ENCODE measurements at places on chromosomes 12 and 14.

DNA sequence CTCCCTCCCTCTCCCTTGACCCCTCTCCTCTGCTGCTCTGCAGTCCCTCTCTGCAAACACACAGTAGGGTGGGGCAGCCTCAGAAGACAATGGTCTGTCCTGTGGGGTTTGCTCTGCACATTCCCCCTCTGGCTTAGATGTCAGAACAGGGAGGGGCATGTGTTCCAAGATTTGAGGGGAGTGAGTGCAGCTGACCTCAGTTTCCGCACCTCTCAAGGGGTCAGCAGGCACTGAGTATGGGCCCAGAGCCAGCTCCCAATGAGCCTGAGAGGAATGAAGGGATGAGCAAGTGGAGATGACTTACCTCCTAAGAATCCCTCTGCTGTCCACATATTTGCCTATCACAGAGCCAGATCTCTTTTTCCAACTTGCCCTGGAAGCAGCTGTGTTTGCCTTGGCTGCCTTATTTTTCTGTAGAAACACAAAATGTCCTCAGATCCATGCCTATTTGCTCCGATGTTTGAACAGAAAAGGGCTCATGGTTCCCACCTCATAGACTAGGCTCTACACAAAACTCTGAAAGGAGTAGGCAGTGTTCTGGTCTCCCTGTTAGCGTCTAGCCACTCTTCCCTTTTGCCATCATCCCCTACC lies 111.4 kb downstream of the CRACR2A start:
- DNase-seq = no peak

DNA sequence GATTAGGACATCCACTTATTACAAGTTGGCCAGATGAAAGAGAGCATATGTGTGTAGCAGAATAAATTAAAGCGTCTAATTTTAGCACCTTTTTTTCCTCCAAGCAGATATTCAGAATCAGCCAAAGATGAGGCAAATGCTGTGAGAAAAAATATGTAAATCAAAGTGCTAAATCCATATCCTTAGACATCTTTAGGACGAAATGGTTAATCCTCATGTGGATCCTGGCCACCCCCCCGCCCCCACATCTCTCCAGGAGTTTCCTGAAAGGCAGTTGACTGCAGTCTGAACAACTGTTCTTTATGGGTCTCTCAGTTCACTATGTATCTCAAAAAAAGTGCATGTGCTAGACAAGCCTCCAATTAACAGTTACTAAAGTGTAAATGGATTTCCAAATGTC lies 1768.1 kb upstream of the SEL1L start:
- no peak for DNase-seq

DNA sequence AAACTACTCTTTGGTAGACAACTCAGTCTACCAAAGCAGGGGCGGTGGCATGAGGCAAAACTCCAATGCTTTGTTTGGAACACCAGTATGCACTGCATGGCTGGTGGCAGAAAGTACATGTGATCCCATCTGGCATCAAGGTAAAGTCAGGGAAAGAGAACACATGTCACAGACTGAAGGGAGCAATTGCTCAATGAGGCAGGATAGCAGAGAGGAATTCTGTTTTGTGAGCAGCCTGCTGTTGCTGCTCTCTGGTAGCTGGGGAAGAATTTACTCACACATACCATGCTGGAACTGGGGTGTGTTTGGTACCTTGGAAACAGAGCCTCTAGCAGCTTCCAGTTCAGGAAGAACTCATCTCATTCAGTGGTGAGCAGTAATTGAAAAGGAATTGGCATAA lies 84.8 kb downstream of the HELB start:
- DNase-seq = no peak

- no peak for DNase-seq
Measured at GRCh38 chr12:95614390-95614982, 63.2 kb upstream of the USP44 start.

GRCh38 chr14:39739796-39740195 lies 307.6 kb upstream of the FBXO33 start:
- DNase-seq = no peak

DNA sequence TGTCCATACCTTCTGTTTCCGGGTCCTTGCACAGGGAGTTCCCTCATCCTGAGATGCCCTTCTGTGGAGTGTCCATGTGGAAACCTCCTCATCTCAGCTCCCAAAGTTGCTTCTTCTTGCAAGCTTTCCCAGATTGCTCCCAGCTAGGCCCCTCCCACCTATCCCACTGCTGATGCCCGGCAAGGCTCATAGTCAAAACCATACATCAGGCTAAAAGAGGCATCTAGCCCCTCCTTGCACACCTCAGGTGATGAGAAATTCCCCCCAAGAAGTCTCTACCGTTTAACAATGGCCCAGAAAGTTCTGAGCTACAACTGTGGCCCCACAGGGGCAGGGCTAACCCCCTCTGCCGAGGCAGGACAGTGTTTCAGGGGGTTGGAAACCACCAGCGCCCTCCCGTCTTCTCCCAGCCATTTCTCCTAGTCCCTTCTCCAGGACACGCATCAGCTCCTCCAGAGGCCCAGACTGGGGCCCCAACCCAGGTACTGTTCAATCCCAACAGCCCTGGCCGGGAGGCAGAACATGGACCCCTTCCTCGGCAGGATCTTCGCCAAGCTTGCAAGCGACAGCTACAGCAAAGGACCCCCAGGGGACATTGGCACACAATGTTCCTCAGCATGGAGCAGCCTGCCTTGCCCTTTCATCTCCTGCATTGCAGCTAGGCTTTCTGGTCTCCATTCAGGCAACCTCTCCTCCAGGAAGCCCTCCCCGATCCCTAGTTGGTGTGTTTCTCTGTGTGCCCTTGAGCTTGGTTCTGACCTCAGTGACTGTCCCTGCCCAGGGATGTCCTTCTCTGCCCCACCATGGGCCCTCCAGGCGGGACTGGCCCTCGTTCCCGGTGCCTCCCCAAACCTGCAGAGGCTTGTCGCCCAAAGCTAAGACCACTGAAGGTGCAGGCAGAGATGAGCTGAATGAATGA lies 4.5 kb upstream of the BEGAIN start:
- no peak for DNase-seq

- DNase-seq = no peak
Measured at GRCh38 chr12:68040450-68041075, 51.3 kb downstream of the IFNG-AS1 start.

- DNase-seq = no peak
Measured at GRCh38 chr12:65663648-65664047, 160.6 kb upstream of the HMGA2 start.

GRCh38 chr12:77608271-77608824 lies 222.3 kb upstream of the NAV3 start:
- DNase-seq = no peak

DNA sequence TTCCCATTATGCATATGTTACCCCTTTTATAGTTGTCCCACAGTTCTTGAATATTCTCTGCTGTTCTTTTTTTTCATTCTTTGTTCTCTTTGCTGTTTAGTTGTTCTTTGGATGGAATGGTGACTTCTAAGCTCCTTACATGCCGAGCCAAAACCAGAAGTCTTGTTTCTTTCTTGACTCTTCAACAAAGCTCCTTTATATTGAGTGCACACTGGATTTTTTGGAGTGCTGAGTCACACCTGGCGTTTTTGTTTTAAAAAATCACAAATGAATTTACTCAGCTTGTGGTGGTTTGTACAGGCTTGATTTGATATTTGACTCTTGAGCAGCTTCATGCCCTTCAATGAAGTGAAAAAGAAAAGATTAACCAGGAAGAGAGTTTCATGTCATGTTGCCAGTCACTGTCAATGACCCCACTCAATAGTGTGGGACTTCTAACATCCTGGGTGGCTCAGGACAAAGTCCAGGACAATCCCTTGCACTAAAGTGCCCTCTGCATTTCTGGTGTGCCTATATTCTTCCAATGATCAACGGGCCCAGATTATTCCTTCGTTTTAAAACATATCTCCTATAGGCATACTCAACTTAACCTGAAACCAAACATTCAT lies 112.4 kb upstream of the SLC38A4 start:
- DNase-seq = no peak

- no peak for DNase-seq
Measured at GRCh38 chr12:24679126-24679525, 269.8 kb downstream of the BCAT1 start.

DNA sequence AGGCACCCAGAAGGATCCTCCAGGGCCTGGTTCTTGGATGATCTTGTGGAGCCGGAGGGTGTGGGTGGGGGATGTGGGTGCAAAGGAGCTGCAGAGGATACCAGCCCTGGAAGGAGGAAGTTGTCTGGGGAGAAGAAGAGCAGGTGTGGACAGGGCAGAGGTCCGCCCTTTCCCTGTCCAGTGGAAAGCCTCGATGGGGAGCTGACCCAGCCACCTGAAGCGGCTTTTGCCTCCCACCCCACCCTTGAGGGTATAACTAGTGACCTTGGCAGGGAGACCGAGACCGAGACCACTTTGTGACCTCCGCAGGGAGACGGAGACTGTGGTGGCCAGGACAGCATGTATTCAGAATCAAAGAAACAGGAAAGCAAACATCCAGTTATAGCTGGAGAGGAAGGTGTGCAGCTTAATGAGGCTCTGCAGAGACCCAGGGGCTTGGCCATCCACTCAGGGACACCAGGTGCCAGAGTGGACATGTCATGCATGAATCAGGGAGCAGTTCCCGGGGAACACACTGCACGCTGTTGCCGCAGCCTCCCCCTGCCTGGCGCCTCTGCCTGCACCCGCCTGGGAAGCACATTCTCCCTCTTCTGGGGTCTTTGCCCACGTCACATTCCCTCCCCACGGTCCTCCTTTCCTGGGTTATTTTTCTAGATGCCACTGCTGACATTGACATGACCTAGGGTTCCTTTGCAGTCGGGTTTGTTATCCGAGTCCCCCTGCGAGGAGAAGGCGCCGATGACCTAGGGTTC lies 87.7 kb downstream of the ADGRD1 start:
- no peak for DNase-seq

- DNase-seq = no peak
Measured at GRCh38 chr12:94710933-94711332, 60.6 kb upstream of the TMCC3 start.

DNA sequence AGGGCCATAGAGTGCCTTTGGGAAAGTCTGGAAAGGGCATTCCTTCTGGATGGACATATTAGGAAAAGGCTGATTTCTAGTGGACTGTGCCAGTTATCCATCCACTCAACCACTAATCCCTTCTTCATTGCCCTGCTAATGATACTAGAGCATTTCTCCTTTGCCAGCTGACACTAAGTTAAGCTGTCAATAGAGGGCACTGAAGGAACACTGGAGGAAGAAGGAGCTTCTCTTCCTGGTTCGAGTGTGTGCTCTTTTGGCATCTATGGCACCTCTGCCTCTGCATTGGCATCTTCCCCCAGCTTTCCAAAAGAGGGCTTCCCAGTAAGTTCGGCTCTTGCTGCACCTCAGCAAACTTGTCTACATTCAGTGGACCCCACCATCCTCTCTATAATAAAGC lies 165.4 kb downstream of the DERA start:
- no peak for DNase-seq

DNA sequence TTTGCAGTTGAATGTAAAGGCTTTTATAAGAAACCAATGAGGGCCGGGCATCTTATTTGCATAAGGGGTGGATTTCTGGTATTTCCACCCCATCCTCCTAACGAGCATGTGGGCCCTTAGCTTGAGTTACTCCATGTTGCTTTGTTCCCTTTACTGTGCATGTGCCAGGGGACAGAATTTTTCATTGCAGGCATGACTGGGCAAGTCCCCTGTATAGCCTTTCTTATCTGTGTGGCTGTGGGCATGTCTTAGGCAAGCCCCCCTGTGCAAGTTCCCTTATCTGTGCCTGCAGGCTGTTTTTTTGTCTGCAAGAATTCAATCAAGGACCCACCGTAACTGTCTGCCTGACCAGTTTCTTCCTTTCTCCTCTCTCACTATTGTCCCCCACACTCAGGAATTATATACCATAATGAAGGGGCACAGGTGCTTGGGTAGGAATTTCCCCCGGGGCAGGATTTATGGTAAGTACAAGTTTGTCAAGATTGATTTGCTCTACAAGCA lies 152.2 kb upstream of the CNOT2 start:
- no peak for DNase-seq

DNA sequence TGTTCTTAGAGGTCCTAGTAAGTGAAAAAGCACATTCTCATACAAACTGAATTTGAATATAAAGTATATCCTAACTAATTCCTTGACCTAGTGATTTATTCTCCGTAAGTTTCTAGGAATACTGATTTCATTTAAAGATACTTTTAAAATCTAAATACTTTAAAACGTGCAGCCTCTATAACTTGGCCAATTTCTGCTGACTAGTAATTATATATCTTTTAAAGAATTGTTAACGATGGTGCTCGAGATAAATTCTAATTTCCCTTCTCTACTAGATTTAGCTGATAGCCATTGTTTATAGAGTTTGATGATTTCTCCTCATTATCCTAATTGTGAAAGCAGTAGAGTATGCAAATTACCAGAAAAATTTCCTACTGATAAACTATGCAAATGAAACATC lies 257.9 kb downstream of the ADAMTS20 start:
- DNase-seq = no peak

GRCh38 chr12:57902478-57902969 lies 38.8 kb upstream of the ATP23 start:
- no peak for DNase-seq

DNA sequence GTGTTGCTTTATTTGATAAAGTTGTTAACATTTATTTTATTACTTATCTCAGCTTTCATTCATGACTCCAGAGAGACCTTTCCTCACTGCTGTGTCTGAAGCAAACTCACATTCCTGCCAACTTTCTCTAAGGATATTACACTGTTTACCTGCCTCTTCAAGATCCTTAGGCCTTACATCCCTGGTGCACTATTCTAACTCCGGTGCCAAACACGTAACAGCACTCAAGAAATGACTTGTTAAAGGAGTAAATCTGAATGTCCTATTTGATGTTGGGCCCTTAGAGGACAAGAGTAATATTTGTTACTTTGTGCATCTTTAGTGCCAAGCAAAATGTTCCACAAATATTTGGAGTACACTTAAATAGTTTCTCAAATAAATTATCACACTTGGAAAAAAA lies 324.1 kb upstream of the FLRT2 start:
- DNase-seq = no peak

GRCh38 chr14:103685276-103686211 lies 29.7 kb downstream of the XRCC3 start:
- no peak for DNase-seq

GRCh38 chr12:54159140-54159539 lies 29.6 kb downstream of the SMUG1 start:
- DNase-seq = no peak

DNA sequence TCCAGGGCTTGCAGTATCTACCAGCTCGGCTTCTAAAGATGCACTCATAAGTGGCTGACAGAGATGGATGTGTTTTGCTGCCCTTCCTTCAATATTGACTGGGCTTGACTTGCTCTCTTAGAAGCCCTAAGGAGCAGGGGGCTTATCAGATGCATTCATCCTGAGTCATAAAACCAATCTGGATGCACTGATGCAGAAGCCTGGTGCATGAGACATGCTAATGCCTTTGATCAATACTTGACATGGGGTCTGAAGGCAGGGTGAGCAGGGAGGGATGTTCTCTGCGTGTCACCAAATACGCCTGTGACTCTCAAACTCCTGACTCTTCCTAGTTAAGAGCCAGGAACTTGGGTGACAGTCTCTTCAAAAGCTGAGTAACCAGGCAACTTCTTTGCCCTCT lies 77.8 kb upstream of the HSPB8 start:
- no peak for DNase-seq
